ENCODE measurements at places on chromosomes 11 and 22.

GRCh38 chr22:48950151-48950915, 877.3 kb downstream of the BRD1 start:
- no peak for ATAC-seq

DNA sequence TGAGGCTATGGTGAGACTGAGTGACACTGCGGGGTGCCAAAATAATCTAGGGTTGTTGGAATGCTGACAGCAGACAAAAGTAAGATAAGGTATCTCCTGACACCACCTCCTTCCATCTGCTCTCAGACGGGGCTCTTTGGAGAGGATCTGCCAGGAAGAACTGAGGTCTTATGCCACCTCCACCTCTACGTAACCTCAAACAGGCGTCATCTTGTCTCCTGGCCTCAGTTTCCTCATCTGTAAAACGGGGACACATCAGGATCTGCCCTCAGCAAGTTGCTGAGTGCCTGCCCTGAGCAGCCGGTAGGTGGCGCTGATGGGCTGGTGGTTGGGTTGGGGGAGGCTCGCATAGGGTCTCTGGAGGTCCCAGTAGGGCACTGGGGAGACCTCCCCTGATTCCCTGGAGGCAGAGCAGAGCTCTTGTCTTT, 1.7 kb upstream of the MYEOV start:
- no peak for ATAC-seq

GRCh38 chr22:31448382-31448781, 41.3 kb downstream of the EIF4ENIF1 start:
- ATAC-seq, result no peak

GRCh38 chr11:72220696-72221363, 3.7 kb upstream of the INPPL1 start:
- no peak for ATAC-seq

- ATAC-seq, result no peak
Measured at GRCh38 chr11:114164546-114164945, 105.0 kb downstream of the ZBTB16 start.

DNA sequence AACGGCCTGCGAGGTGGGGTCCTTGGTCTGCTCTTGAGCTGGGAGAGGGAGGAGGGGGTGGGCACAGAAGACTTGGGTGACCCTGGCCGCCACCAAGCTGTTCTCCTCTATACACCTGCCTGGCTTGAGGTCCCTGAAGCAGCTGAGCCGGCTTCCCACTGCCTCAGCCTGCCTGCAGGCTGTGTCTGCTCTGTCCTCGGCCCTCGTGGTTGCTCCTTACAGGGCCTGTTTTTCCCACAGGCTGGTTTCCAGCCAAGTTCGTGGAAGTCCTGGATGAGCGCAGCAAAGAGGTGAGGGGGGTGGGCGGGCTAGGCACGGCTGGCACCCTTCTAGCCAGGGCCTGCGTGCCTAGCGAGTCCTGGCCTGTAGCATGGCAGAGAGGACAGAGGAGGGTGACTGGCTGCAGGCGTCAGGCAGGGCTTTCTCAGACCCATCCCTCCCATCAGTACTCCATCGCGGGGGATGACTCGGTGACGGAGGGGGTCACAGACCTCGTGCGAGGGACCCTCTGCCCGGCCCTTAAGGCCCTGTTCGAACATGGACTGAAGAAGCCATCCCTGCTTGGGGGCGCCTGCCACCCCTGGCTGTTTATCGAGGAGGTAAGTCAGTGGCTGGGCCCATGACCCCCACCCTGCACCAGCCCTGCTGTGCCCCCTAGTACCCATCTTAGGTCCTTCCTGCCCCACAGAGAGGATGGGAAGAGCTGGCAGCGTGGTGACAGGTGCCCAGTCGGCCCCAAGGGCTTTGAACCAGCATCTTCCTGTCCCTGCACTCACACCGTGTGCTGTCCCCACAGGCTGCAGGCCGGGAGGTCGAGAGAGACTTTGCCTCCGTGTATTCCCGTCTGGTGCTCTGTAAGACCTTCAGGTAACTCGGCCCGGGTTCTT, 37.7 kb downstream of the SGSM3 start:
- ATAC-seq, result no peak

DNA sequence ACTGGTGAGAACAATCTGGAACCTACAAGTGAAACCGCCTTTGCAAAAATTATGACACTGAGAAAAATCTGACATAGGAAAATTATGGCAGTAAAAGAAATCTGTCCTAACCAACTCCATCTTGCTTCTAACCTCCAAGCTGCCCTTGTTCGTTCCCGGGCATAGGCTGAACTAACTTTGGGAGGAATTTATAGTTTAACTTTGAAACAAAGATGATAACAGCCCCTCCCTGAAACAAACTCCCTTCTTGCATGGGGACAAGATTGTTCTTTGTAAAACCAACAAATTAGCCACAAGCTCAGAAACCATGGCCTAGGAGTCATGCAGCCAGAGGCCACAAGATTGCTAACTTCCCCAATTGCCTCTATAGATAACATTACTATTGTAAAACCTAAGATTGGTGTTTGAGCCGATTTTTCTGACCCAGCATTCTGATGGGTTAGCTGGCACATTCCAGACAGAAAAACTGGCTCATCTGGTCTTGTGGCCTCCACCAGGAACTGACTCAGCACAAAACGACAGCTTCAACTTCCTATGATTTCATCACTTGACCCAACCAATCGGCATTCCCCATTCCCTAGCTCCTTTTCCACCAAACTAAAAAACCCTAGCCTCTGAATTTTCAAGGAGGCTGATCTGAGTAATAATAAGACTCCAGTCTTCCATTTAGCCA, 3.6 kb upstream of the CCDC81 start:
- no peak for ATAC-seq

DNA sequence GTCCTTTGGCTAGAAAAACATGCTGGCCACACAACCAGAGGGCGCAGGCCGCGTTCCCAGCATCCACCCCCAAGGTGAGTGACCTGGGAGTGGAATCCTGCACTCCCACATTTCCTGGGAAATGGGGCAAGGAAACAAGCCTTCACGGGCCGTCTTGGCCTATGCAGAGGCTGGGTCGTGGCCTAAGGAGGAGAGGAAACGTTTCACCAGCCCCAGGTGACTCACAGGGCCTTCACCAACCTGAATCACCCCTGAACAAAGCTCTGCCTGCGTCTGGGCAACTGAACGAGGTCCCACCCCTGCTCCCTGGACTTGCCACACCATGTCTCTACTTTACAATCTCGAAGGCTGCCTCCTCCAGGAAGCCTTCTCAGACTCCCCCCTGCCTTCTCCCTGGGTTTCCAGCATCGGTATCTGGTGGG, 13.2 kb downstream of the MYH9 start:
- no peak for ATAC-seq

DNA sequence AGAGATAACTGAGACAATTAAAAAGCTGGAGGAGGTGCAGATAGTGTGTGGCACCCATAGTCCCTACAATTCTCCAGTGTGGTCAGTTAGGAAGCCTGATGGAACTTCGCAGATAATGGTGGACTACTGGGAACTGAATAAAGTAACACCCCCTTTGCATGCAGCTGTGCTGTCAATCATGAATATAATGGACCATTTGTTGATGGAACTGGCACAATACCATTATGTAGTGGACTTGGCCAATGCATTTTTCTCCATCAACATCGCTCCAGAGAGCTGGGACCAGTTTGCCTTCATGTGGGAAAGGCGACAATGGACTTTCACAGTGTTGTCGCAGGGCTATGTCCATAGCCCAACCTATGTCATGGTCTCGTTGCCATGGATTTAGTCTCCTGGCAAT, 324.2 kb downstream of the TMEM135 start:
- ATAC-seq, result no peak

DNA sequence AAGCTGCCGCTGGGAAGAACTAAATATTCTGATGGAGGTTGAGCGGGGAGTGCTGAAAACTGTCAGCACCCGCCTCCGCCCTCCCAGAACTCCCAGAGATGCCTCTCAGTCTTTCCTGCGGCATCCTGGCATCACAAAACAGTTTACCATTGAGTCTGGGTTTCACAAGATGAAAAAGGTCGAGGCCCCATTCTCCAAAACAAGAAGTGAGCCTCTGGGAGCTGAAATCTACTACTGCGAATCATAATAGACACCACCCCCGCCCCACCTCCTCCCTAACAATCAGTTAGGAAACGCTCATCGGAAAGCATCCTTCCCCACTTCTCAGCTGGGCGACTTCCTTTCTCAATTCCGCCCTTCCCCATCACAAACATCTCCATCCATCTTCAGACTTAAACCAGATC, 1.0 kb downstream of the SUN2 start:
- no peak for ATAC-seq

- no peak for ATAC-seq
Measured at GRCh38 chr22:35306350-35306967, 6.8 kb downstream of the TOM1 start.

DNA sequence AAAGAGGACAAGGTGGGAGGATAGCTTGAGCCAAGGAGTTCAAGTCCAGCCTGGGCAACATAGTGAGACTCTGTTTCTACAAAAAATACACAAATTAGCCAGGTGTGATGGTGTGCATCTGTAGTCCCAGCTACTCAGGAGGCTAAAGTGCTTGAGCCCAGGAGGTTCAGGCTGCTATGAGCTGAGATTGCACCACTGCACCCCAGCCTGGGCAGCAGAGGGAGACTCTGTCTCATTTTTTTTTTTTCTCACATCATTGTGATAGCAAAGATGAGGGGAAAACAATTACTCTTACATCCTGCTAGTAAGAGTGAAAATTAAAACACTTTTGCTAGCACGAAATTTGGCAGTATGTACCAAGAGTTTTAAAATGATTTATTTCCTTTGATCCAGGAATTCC, 463.7 kb downstream of the TMEM135 start:
- no peak for ATAC-seq

GRCh38 chr11:3220101-3220500, 1.5 kb upstream of the MRGPRG start:
- no peak for ATAC-seq

DNA sequence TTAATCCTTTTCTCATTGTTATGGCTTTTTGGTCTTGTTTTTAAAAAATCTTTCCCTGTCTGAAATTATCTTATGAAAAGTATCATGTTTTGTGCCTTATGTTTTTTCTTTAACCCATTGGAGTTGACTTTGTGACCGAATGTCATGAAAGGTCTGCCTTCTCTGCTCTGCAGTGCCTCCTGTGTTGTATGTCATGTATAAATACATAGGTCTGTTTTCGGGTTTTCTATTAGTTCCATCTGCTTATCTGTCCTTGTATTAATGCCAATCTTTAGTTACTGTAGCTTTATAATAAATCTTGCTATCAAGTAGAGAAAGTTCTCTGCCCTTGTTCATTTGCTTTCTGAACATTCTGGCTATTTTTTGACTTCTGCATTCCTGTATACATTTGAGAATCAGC, 73.0 kb downstream of the ZBTB44 start:
- ATAC-seq, result no peak

- ATAC-seq, result no peak
Measured at GRCh38 chr11:94648789-94649188, 81.6 kb downstream of the PIWIL4 start.

DNA sequence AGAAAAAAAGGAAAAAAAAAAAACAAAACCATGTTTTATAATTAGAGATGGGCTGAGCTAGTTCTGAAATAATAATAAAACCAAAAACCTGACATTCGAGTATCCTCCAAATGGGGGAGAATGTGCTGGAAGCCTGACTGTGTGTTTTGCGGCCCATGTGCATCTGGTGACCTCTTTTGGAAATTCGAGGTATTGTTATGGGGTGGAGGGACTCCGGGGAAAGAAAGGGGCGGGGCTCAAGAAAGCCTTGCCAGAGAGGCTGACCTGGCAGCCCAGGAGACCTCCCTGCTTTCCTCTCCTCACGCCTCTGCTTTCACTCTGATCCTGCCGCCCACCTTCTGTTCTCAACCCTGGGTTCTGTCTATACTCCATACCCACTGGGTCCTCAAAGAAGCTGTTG, 72.9 kb downstream of the CTTN start:
- no peak for ATAC-seq

GRCh38 chr22:43396934-43397457, 14.8 kb upstream of the MPPED1 start:
- ATAC-seq, result no peak

DNA sequence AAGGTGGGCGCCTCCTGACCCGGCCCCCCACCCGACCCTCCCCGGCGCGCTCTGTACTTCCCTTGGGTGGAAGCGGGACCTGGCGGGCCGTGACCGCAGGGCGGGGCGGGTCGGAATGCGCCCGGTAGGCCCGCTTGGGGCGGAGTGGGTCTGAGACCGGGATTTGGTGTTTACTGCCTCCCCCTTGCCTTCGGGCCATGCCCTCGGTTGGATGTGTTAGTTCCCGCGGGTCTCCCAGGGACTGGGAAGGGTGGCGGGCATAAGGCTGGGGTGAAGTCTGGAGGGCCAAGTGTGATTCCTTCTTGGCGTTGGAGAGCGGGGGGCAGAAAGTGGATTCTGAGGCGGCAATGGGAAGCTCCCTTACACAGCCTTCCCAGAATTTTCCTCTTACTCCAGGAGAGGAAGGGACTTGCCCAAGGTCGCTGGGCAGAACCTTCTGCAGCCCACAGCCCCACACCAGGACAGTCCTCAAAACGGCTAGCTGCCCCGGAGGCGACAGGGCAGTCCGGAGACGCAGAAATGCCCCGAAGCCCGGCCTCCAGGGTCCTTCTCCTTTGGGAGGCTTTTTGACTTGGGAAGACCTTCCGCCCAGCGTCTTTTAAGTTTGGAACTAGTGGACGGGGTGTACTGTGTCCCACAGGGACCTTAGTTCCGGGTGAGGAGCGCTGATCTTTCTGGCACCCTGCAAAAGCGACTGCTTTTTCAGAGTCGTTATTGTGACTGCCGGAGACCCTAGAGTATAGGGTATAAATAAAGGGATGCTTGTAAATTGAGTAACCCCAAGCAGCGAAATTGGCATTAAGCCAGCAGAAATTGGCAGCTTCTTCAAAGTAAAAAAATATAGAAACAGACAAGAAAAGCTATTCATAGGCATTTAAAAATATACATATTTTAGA, 647 bp downstream of the SWAP70 start:
- ATAC-seq, result peak; percentile 78

GRCh38 chr11:76683161-76684095, 12.9 kb upstream of the LRRC32 start:
- ATAC-seq, result no peak

DNA sequence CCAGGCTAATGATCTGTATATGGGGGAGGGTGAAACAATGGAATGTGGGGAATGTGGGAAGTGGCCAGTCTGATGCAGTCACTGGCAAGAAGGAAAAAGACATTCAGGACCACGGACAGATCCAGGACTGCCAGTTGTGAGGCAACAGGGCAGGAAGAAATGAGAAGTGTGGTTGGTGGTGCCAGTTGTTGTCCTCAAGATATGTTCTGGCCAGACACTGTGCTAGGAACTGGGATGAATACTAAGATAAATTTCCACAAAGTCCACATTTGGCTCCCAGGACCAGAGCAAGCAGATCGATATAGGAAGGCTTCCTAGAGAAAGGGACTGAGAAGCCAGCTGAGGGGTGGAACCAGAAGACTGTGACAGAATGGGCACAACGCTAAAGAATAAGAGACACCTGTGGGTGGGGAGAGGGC, 6.8 kb upstream of the TPBGL start:
- no peak for ATAC-seq

GRCh38 chr11:118084247-118084646, 2.5 kb downstream of the SMIM35 start:
- peak; percentile 6 for ATAC-seq

GRCh38 chr11:73320763-73321603, 12.9 kb downstream of the ARHGEF17 start:
- no peak for ATAC-seq

- ATAC-seq, result no peak
Measured at GRCh38 chr11:104892723-104893511, 5.3 kb downstream of the CASP12 start.

- ATAC-seq, result no peak
Measured at GRCh38 chr11:105861225-105861624, 160.8 kb downstream of the MSANTD4 start.

Data from stimulated activated memory B cell treated with anti-CD40 and anti-IgM and Interleukin-4, amounts not matched to agents 10 μg/mL and 1 μg/mL and 100 μg/mL, for 72 hours (primary cell).